Progenitor cell of endocrine pancreas (in vitro differentiated cells): ENCODE measurements at places on chromosomes 12 and 14.

DNA sequence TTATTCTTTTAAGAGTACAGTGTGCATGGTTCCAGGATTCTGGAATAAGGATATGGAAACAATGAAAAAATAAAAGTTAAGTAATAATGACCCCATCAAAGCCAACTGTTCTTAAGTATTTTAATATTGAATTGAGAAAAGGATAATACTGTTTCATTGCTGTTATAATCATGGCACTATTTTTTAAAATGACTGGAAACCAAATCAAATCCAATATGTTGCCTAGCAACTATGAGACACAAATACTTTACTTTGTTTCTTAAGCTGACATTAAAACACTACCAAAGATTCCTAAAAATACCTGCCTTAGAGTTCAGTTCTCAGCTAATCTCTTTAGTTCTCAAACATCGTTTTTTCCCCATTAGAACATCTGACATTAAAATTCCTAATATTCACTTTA lies 66.4 kb upstream of the OTOGL start:
- no peak for DNase-seq

DNA sequence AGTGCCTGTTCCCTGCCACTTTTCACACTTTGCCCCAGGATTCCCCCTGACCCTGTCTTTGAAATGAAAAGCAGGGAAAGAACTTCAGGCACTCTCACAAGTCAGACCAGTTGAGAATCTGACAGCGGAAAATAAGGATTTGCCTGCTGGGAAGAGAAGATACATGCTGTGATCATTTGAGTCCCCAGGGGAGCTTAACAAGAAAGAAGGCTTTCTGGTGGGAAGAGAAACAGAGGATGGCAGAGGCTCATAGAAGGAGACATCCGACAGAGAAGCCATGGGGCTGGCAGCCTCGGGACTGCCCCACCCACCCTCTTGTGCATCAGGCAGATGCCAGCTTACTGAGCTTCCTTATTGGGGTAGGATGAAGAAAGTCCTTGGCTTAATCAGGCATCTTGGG lies 11.9 kb downstream of the TTC9 start:
- DNase-seq = no peak

GRCh38 chr12:82326905-82327503 lies 31.2 kb downstream of the CCDC59 start:
- no peak for DNase-seq

GRCh38 chr14:105026033-105026785 lies 5.3 kb upstream of the CDCA4 start:
- no peak for DNase-seq

GRCh38 chr14:103402695-103403094 lies 17.5 kb downstream of the MARK3 start:
- no peak for DNase-seq

- no peak for DNase-seq
These were observed 857.1 kb downstream of the AACS start for GRCh38 chr12:125922330-125922729.
